Activated CD4-positive, alpha-beta T cell treated with anti-CD3 and anti-CD28 coated beads, Interleukin-2, amount 50 U/mL, for 24 hours (primary cell): ENCODE measurements at places on chromosomes 12 and 14.

GRCh38 chr12:26018926-26019325 lies 60.4 kb downstream of the RASSF8 start:
- no peak for DNase-seq

GRCh38 chr14:104732931-104733681 lies 9.1 kb downstream of the ADSS1 start:
- no peak for DNase-seq

DNA sequence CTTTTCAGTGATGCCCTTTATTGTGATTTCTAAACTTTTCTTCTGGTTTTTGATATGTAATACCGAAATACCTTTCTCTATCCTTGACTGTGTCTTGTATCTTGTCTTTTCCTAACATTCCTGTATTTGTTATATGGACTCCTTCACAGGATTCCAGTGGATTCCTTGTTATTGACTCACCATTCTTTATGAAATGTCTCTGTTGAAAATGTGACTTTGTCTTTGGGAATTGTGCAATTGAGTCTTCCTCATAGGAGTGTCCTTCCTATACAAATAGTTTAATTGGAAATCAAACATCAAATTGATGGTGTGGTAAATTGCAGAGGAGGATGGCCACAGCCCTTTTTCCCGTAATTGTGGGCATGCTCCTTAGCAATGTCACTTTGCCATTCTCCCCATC lies 296.6 kb upstream of the KITLG start:
- no peak for DNase-seq

DNA sequence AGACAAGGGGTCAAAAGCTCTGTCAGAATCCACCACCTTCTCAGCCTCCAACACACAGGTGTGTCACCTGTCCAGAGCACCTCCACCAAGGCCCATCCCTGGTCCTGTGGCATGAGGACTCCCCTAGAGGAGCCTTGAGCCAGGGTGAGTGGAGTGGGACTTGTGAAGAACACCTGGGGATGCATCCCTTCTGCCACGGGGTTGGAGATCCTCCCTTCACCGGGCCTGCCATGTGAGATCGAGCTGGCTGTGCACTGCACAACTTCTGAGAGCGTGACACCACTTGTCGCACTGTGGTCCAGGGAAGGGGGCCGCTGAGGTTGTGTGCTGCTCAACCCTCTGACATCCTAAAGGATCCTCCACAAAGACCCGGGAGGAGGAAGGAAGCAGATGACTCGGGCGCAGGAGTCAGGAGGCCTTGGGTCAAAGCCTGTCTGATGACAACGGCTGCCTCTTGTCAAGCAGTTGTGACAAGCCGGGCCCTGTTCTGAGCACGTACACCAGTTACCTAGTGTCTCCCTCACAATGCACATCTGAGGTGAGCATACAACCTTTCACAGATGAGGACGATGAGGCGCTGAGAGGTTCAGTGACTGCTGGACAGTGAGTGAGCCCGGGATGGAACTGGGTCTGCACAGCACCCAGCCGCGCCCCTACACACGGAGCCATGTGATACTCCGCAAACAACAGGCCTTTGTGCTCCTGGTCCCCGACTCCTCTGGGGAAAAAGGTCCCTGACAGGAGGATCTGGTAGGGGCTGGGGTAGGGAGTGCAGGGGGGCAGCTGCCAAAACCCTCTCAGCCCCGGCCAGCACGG lies 35.6 kb downstream of the CHGA start:
- DNase-seq, result no peak

DNA sequence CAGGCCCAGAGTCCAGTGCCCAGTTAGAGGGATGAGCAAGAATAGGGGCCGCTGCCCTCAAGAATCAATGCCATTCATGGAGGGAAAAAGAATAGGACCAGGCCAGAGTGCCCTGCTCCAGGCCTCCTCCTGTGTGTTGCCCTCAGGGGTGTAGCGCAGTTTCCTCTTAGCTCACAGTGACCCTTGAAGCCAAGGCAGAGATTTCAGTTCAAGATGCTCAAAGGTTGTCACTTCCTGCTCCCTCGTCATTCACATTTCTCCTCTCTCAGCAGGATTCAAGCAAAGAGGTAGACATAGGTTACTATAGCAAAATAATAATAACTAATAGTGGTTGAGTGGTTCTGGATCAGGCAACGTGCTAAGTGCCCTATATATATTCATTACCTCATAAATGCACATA lies 55.1 kb upstream of the PELI2 start:
- no peak for DNase-seq

DNA sequence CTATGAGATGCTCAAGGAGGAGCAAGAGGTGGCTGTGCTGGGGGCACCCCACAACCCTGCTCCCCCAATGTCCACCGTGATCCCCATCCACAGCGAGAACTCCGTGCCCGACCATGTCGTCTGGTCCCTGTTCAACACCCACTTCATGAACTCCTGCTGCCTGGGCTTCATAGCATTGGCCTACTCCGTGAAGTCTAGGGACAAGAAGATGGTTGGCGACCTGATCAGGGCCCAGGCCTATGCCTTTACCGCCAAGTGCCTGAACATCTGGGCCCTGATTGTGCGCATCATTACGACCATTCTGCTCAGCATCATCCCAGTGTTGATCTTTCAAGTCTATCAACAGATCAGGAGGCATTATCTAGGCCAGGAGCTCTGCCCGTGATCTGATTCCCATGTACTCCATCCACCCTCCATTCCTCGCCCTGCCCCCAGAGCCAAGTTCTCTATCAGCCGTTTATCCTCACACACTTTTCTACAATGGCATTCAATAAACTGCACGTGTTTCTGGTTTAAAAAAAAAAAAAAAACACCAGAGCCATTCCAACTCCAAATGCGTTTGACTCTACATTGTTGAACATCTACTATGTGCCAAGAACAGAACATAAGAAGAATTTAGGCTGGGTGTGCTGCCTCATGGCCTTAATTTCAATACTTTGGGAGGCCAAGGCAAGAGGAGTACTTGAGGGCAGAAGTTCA lies 17.5 kb downstream of the ATXN2 start:
- DNase-seq, result no peak

GRCh38 chr12:184811-185575 lies 29.0 kb downstream of the SLC6A12 start:
- DNase-seq, result no peak

DNA sequence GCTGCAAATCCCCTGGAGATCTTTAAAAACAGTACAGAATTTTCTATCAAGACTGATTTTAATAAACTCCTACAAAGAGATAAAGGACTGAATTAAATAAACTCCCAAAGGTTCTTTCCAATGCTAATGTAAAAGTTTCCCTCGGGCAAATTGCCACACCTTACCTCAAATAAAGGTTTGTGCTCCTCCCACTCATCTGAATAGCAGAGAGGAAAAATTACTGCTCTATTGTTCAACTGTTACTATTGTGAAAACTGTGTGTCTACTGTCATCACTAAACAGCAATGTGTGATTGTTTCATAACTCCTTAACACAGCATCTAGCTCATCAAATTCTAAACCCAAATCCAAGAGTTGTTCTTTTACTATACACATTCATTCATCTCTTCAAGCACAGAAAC lies 3.2 kb downstream of the SPTLC2 start:
- no peak for DNase-seq

- no peak for DNase-seq
Observed at GRCh38 chr12:98194591-98194990, 320.8 kb upstream of the TMPO start.

DNA sequence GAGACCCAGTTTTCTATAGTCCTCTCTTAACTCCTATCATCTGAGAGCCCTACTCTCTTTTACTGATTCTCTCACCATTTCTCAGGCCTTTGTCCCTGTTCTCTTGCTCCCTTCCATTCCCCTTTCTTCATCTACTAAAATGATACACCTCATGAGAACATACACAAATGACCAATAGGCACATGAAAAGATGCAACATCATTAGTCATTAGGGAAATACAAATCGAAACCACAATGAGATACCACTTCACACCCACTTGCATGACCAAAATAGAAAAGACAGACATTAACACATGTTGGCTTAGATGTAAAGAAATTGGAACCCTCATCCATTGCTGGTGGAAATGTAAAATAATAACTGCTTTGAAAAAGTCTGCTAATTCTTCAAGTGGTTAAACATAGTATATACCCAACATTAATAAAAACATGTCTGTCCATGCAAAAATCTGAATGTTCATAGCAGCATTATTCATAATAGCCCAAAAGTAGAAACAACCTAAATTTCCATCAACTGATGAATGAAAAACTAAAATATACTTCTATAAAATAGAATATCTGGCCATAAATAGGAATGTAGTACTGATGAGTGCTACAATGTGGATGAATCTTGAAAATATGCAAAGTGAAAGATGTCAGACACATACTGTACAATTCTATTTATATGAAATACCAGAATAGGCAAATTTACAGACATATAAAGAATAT lies 66.0 kb downstream of the DENND5B start:
- no peak for DNase-seq

- peak; percentile 12 for DNase-seq
Observed at GRCh38 chr12:119444462-119445044, 110.0 kb downstream of the CCDC60 start.

GRCh38 chr14:96940009-96940408 lies 142.8 kb downstream of the VRK1 start:
- no peak for DNase-seq

DNA sequence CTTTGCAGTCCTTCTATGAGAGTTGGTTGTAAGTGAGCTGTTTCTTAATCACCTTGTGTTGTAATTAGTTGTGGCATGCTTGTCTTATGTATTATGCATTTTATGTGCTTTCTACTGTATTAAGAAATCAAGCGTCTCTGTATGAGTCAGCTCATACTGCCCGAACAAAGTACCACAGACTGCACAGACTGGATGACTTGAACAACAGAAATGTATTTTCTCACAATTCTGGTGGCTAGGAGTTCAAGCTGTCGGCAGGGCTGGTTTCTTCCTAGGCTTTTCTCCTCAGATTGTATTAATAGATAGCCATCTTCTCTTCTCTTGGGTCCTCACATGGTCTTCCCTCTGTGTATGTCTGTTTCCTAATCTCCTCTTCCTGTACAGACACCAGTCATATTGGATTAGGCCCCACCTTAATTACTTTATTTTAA lies 77.7 kb downstream of the FLRT2 start:
- DNase-seq, result no peak

DNA sequence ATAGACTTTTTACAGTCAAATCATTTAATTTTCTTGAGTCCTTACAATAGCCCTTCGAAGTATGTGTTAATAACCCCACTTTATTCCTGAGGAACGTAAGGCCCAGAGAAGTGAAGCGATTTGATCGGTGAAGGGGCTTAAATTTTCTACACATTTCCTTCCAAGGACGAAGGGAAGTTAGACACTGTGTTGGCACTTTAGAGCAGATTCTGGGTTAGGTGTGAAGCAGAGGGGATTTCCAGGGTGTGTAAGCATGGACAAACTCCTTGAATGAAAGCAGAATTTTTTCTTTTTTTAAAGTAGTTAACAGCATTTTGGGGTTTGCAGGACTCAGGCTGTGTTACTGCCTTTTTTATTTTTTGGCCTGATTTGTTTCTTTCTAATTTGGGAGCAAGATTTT lies 38.9 kb downstream of the PRORP start:
- DNase-seq, result peak; percentile 5

- DNase-seq, result no peak
Observed at GRCh38 chr12:126572170-126572569, 1506.9 kb downstream of the AACS start.

DNA sequence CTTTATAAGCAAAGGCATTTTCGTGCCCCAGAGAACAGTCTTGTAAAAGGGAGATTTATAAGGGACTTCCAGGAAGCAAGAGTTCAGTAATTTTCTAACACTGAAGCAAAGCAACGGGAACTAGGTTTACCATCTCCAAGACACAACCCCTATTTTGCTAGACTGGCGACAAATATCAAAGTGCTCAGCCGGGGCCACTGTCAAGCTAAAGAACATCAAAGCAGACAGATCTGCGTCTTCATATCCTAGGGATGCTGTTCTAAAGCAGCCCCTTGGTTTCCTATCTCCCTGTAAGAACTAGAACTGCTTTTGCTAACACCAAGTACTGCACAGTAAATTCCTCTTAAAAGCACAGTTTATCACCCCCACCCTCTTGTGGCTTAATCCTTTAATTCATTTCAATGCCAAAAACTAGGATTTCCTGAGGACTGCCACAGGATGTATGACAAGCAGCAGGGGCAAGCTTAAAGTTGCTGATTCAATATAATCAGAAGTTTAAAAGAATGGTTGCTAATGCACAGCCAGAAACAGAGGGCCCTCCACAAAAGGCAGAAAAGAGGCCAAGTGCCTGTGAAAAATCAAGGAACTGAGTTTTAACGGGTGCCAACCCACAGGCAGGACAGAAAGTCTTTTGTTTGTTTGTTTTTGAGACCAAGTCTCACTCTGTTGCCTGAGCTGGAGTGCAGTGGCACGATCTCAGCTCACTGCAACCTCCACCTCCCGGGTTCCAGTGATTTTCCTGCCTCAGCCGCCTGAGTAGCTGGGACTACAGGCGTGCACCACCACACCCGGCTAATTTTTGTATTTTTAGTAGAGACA lies 44.0 kb upstream of the ISM2 start:
- DNase-seq, result no peak

GRCh38 chr14:105884808-105885281 lies 358.5 kb downstream of the TMEM121 start:
- no peak for DNase-seq

- no peak for DNase-seq
Observed at GRCh38 chr12:69108037-69108436, 131.3 kb upstream of the CPSF6 start.

DNA sequence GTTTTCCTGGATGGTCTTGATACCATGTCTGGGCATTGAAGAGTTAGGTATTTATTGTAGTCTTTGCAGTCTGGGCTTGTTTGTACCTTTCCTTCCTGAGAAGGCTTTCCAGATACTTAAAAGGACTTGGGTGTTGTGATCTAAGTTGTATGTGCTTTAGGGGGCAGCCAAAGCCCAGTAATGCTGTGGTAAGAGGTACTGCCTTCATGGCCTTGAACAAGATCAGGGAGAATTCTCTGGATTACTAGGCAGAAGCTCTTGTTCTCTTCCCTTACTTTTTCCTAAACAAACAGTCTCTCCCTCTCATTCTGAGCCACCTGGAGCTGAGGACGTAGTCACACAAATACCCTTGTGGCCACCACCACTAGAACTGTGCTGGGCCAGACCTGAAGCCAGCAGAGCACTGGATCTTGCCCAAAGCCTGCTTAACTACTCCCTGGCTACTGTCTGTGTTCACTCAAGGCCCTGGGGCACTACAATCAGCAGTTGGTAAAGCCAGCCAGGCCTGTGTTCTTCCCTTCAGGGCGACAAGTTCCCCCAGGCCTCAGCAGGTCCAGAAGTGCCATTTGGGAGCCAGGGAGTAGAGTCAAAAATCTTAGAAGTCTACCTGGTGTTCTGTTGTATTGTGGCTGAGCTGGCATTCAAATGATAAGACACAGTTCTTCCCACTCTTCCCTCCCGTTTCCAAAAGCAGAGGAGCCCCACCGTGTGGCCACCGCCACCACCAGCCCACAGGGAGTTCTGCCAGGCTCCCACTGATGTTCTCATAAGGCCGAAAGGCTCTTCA lies 11.4 kb downstream of the PRORP start:
- DNase-seq, result no peak

- no peak for DNase-seq
Observed at GRCh38 chr14:21267431-21267845, 1.8 kb downstream of the HNRNPC start.

- DNase-seq, result no peak
Observed at GRCh38 chr12:75856235-75856634, 175.3 kb downstream of the PHLDA1 start.
